ENCODE measurements at places on chromosomes 16 and 17. TPM values are rescaled to one million over a fixed set of nuclear protein-coding genes. Genes with fewer than 3 reads are reported as not detected.
A peak's percentile ranks its signal among the peaks of the same experiment; 100 is the strongest.

DNA sequence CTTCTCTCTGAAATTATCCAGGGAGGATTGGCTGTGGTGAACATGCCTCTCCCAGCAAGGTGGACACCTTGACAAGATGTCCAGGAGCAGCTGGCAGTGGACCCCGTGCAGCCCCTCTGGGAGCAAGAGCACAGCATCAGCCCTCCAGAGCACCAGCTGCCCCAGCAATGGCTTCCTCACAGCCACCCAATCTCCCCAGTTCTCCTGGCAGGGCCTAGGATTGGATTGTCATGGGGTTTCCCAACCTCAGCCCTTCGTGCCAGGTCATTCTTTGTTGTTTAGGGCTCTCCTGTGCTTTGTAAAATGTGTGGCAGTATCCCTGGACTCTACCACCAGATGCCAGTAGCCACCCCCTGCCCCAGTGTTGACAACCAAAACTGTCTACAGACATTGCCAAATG lies 1.8 kb upstream of the KRT36 start:
- no peak overlapping the region for H3K4me3 ChIP-seq
- DNase-seq = no peak
- peaks cover 5% of the 10 kb centered on the region for H3K27me3 ChIP-seq
- peaks cover 9% of the 10 kb centered on the region for H3K4me1 ChIP-seq
- no peaks in the 10 kb centered on the region for H3K36me3 ChIP-seq

- H3K27me3 ChIP-seq = no peaks in the 10 kb centered on the region
- H3K4me3 ChIP-seq = no peak overlapping the region
- DNase-seq = no peak
- peaks cover 10% of the 10 kb centered on the region for H3K36me3 ChIP-seq
- no peak overlapping the region for H3K27ac ChIP-seq
Measured at GRCh38 chr17:17732892-17733670, 51.8 kb downstream of the RAI1 start.

DNA sequence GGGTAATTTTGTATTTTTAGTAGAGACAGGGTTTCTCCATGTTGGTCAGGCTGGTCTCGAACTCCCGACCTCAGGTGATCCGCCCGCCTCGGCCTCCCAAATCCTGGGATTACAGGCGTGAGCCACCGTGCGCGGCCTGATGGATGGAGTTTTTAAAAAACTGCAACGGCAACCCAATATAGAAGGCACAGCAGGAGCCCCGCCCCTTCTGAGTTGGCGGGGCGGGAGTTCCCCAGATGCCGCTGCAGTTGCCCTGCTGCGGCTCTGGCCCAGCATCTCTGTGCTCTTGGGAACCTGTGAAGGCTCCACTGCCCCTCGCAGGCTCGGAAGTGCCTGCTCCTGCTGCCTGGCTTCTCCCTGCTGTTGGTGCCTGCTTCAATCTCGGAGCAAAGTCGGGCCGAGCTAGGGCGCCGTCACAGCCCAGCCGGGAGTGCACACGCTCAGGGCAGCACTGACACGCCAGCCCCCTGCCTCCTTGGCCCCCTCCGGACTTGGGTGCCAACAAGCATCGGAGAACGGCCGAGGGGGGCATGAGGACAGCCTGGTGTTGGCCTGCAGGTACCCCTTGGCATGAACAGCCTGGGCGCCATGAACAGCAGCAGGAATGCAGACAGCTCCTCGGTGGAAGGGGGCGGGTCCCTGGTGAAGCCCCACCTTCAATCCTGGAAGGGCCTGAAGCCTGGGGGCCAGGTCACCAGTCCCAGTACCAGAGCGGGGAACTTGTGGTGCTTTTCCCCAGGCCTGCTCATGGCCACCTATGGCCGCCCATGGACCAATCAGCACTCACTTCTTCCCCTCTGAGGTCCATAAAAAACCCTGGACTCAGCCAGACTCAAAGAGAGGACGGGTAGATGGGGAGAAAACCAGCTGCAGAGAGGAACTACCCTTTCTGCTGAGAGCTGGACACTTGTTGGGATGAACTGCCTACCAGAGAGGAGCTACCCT lies 2.3 kb upstream of the NT5M start:
- peak overlapping the region; percentile 26 for H3K4me3 ChIP-seq
- H3K27me3 ChIP-seq = no peaks in the 10 kb centered on the region
- DNase-seq = peak; percentile 42
- H3K27ac ChIP-seq = peak overlapping the region; percentile 42
- peaks cover 26% of the 10 kb centered on the region for H3K4me1 ChIP-seq

PLEKHH3 gene
- total RNA-seq = 44.1 TPM

GRCh38 chr17:64213995-64214811 lies 48.9 kb downstream of the TEX2 start:
- H3K36me3 ChIP-seq = peaks cover 20% of the 10 kb centered on the region
- no peak overlapping the region for H3K27ac ChIP-seq
- no peaks in the 10 kb centered on the region for H3K27me3 ChIP-seq
- H3K4me1 ChIP-seq = peaks cover 14% of the 10 kb centered on the region
- no peak for DNase-seq
- no peak overlapping the region for H3K4me3 ChIP-seq

GRCh38 chr17:7425756-7426155 lies 340 bp downstream of the SPEM2 start:
- no peaks in the 10 kb centered on the region for H3K4me1 ChIP-seq
- H3K36me3 ChIP-seq = no peaks in the 10 kb centered on the region
- no peaks in the 10 kb centered on the region for H3K27me3 ChIP-seq
- no peak overlapping the region for H3K27ac ChIP-seq
- DNase-seq = no peak

ETV4 gene
- total RNA-seq = 4.0 TPM

GAST gene
- not detected for total RNA-seq

- H3K27ac ChIP-seq = no peak overlapping the region
- no peak overlapping the region for H3K4me3 ChIP-seq
- no peaks in the 10 kb centered on the region for H3K27me3 ChIP-seq
- H3K36me3 ChIP-seq = peaks cover 34% of the 10 kb centered on the region
- DNase-seq = no peak
Measured at GRCh38 chr16:58177353-58177710, 20.6 kb downstream of the CSNK2A2 start.

- peaks cover 59% of the 10 kb centered on the region for H3K4me1 ChIP-seq
- no peak overlapping the region for H3K27ac ChIP-seq
Measured at GRCh38 chr17:79842656-79843473, 3.6 kb upstream of the CBX4 start.

DNA sequence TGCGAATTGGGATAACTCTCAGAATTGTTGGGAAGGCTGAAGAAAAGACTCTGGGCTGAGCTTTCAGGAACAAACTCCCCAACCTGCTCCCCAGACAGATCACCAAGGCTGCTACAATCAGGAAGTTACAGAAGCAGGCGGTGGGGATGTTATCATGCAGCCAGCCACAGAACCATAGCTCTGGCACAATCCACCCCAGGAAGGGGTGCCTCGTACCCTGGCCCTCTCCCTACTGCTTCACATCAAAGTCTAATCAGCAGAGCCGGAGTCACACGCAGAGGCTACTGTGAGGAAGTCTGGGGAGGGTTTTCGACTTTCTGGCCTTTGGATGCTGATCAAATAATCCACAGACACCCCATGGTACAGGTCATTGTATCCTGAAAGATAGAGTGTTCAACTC lies 86.8 kb downstream of the NTN1 start:
- H3K27me3 ChIP-seq = no peaks in the 10 kb centered on the region
- no peak for DNase-seq
- H3K36me3 ChIP-seq = no peaks in the 10 kb centered on the region
- no peak overlapping the region for H3K27ac ChIP-seq
- peaks cover 6% of the 10 kb centered on the region for H3K4me1 ChIP-seq

- H3K27me3 ChIP-seq = peaks cover 23% of the 10 kb centered on the region
- DNase-seq = no peak
Measured at GRCh38 chr16:53372992-53373871, 61.0 kb upstream of the RBL2 start.

GRCh38 chr16:12362482-12363458 lies 386.2 kb downstream of the SNX29 start:
- DNase-seq = peak; percentile 53
- peaks cover 4% of the 10 kb centered on the region for H3K4me1 ChIP-seq
- no peaks in the 10 kb centered on the region for H3K36me3 ChIP-seq
- no peak overlapping the region for H3K4me3 ChIP-seq

EME2 gene
- 7.2 TPM for total RNA-seq

TUBB3 gene
- 7.1 TPM for total RNA-seq

DNA sequence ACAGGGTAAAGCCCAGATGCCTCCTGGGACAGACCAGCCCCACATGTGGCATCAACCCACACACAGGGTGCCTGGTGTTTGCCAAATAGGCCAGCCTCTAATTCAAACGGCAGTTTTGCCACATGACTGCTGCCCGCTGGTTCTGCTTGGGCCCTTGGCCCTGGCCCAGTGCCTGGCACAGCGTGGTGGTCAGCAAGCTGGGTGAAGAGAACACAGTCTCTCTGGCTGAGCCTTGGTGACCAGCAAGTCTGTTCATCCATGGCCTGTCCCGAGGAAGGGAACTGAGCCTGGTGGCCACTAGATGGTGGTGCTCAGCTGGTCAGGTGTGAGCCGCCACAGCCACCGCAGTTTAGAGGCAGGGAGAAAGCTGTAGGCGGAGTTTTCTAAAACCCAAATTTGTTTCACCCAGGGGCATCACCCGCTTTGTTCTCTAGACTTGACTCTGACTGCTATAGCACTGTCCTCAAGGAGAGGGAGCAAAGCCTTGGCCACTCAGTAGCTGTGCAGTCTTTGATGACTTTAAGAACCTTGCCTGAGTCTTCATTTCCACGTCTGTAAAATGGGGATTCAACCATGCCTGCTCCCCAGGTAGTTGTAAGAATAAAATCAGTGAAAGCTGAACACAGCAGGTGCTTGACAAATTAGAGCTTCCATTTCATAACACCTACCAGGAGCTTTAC lies 4.7 kb upstream of the GFAP start:
- peak; percentile 89 for DNase-seq
- no peak overlapping the region for H3K4me3 ChIP-seq
- H3K36me3 ChIP-seq = no peaks in the 10 kb centered on the region
- peaks cover 22% of the 10 kb centered on the region for H3K27me3 ChIP-seq

- peaks cover 2% of the 10 kb centered on the region for H3K4me1 ChIP-seq
- no peak overlapping the region for H3K4me3 ChIP-seq
- no peak for DNase-seq
- no peaks in the 10 kb centered on the region for H3K27me3 ChIP-seq
Measured at GRCh38 chr17:31144836-31145235, 50.1 kb downstream of the NF1 start.

GRCh38 chr16:25922438-25922837 lies 230.7 kb downstream of the HS3ST4 start:
- H3K27ac ChIP-seq = no peak overlapping the region
- no peak overlapping the region for H3K4me3 ChIP-seq
- H3K4me1 ChIP-seq = no peaks in the 10 kb centered on the region
- H3K36me3 ChIP-seq = no peaks in the 10 kb centered on the region
- peaks cover 5% of the 10 kb centered on the region for H3K27me3 ChIP-seq

DNA sequence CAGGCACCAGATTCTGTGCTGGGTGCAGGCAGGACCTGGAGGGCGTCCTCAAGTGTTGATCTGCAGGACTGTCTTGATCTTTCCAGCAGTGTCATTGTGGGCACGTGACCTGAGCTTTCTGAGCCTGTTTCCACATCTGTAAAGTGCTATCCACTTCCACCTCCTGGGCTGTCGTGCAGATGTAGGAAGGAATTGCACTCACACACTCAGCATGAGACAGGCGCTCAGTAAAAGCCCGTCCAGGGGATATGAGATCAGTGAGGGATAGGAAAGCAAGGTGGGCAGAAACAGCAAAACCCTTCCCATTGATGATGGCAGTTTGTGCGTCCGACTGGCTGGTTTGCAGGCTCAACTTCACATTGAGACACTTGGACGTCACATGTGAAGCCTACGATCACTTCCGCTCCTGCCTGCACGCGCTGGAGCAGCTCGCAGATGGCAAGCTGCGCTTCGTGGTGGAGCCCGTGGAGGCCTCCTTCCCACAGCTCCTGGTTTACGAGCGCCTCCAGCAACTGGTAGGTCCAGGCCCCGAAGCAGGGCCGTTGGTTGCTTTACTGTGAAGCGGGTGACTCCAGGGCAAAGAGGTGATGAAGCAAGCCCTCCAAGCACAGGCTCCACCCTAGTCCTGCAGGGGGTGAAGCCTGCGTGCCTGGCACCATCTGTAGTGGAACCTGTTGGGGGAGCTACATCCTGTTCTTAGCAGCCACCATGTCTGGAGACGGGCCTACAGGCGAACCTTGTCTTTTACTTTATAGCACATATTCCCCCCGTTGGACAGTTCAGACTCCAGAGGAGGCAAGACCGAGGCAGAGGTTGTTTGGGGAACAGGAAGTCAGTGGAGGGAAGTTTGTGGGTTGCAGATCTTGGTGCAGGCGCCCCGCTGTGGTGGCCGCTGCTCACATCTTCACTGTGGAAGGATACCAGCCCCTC lies 23.0 kb downstream of the METTL22 start:
- no peak overlapping the region for H3K4me3 ChIP-seq
- DNase-seq = peak; percentile 31
- H3K27me3 ChIP-seq = no peaks in the 10 kb centered on the region
- no peak overlapping the region for H3K27ac ChIP-seq

GINS2 gene
- 8.5 TPM for total RNA-seq

GRCh38 chr17:601926-602303 lies 112.7 kb downstream of the VPS53 start:
- peak overlapping the region; percentile 88 for H3K27ac ChIP-seq
- no peak for DNase-seq
- peaks cover 40% of the 10 kb centered on the region for H3K4me1 ChIP-seq

DNA sequence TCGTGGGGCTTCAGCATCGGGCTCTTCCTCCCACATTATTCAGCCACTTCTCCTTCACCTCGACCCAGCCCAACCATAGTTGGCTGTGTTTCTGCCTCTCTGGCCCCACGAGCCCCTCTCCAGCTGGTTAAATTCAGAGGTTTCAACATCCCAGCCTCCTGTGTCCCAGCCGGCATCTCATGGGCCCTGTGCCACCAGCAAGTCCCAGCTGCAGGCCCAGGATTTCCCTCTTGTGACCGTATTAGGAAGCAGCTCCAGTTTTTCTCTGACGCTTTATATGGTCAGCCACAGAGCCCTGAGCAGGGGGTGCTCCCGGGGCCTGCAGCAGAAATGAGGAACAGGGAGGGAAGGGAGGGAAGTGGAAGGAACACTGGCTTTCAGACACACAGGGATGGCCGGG lies 27.4 kb downstream of the MYH11 start:
- no peaks in the 10 kb centered on the region for H3K36me3 ChIP-seq
- no peaks in the 10 kb centered on the region for H3K27me3 ChIP-seq
- H3K27ac ChIP-seq = no peak overlapping the region
- H3K4me1 ChIP-seq = peaks cover 6% of the 10 kb centered on the region

RASL10B gene
- 1.9 TPM for total RNA-seq

DNA sequence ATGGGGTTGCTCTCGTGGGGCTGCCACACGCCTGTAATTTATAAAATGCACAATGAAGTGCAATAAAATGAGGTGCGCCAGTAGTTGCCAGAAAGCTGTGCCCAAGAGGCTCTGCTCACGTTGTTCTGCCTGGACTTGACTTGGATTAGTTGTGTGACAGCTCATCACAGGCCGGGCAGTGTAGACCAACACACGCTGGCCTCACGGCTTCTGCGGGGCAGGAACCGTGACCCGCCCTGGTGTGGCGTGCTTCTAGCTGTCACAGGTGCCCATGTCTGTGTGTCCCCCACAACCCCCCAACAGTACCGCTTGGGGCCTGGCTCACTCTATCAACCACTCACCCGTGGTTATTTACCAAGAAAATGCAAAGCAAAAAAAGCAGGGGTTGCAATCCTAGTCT lies 112.2 kb upstream of the ZNF750 start:
- H3K27ac ChIP-seq = no peak overlapping the region
- peaks cover 2% of the 10 kb centered on the region for H3K4me1 ChIP-seq
- no peaks in the 10 kb centered on the region for H3K27me3 ChIP-seq
- no peak overlapping the region for H3K4me3 ChIP-seq
- DNase-seq = no peak
